Jurkat, Clone E6-1 (cell line): ENCODE measurements at places on chromosomes 4 and X.

GRCh38 chr4:76197031-76197743 is 16.4 kb downstream of the SCARB2 start:
- no peak for DNase-seq

GRCh38 chr4:165606465-165607205 is 227.8 kb downstream of the CPE start:
- DNase-seq, result no peak

- DNase-seq, result no peak
Observed at GRCh38 chr4:36914106-36914505, 330.4 kb upstream of the NWD2 start.

- no peak for DNase-seq
Observed at GRCh38 chrX:7985568-7985967, 58.4 kb upstream of the PNPLA4 start.

- no peak for DNase-seq
Observed at GRCh38 chr4:77204621-77205020, 47.6 kb downstream of the CCNG2 start.

DNA sequence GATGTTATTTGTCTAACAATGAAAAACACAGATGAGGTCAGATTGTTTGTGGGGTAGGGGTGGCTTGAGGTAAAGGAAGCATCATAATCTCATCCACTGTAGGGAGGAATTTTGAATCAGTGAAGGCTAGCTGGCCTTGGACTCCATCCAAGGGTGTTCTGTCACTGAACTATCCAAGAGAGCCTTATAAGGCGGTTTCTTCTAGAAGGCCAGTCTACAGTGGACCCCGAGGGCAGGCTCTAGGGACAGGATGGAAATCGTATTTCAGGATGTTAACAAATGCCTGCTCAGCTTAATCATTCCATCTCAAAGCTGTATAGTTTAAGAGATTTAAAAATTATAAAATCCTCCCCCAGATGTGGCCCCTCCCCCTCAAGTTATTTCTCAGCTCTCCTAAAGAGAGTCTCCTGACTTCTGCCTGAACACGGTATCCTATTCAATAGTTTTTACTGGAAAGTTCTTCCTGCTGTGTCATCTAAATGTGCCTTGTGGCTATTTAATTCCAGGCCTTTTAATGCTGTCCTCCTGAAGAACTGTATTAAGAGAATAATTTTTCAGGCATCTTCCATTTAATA is 8.0 kb downstream of the IGFBP7 start:
- DNase-seq, result no peak

DNA sequence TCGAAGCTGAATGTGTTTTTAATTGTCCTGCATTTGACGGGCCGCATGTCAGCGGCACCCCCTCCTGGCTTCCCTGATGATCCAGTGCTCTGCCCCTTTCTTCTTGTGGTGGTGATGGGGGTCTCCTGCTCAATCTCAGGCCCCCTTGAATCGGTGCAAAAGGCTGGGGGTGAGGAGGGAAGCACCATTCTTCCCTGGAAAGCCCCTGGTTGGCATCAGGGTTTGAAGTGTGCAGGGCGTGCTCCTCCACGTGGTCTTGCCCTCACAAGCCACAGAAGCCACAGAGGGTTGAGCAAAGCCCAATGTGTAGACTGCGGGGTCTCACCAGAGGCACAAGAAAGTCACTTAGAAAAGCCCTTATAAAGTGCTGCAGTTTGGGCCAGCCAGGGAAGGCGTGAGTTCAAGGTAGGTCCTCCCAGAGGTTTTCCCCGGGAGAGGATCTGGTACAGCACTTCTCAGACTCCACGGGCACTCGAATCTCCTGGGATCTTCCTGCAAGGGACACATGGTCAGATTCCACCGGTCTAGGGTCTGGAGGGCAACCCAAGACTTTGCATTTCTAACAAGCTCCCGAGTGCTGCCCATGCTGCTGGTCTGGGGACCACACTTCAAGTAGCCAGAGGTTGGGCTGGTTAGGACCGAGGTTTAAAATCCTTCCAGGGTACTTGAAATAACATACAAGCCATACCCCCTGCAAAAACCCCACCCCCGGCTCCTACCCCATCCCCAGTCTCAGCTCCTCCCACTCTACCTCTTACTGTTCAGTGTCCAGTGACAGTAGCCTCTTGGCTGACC is 35.1 kb downstream of the PSAPL1 start:
- no peak for DNase-seq

- peak; percentile 23 for DNase-seq
Observed at GRCh38 chr4:72326692-72327632, 242.1 kb downstream of the ADAMTS3 start.

DNA sequence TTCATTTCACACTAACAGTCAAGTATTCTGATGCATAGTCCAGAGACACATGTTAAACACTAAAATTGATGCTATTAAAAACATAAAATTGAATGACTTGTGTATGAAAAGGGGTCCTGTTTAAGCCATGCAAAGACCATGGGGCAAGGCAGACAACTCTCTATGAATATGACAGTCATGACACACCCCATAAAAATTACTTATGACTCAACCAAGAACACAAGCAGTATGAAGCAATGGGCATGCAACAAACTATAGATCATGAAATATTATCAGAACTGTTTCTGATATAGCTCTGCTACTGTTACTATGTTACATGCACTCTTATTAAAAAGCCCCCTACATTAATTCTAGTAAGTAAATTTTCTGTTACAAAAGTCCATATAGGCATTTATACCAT is 57.5 kb upstream of the ZCCHC13 start:
- no peak for DNase-seq

DNA sequence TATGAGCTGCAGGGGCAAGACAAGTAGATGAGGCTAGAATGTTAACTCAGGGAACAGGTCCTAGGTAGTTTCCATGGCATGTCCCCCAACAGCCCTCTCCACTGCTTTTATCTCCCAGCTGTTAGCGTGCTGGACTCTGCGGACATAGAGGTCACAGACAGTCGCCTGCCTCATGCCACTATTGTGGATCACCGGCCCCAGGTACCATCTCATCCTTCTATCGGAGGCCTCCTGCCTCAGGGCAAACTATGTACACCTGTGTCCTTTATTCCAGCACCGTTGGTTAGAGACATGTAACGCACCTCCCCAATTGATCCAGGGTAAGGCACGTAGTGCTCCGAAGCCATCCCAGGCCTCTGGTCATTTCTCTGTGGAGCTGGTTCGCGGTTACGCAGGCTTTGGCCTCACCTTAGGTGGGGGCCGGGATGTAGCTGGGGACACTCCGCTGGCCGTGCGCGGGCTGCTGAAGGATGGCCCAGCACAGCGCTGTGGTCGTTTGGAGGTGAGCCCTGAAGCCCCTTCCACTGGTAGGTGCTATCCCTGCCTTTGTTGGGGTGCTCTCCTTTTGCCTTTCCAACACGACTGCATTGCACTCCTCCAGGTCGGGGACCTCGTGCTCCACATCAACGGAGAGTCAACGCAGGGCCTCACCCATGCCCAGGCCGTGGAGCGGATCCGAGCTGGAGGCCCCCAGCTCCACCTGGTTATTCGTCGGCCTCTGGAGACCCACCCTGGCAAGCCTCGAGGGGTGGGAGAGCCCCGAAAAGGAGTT is 2.2 kb downstream of the MAGIX start:
- DNase-seq, result no peak
